Neural progenitor cell (in vitro differentiated cells): ENCODE measurements at places on chromosomes 12 and 14. TPM values are rescaled to one million over a fixed set of nuclear protein-coding genes. Genes with fewer than 3 reads are reported as not detected.

The FAIM2 gene
- total RNA-seq, result 0.39 and 1.2 TPM in 2 replicates

The HCAR1 gene
- 0.06 TPM in 1 of 2 replicates, not detected in the other for total RNA-seq

The TAS2R30 gene
- total RNA-seq, result 7.9 and 13.1 TPM in 2 replicates

The KRT73 gene
- total RNA-seq, result not detected in 2 replicates

- H3K36me3 ChIP-seq, result no peaks in the 10 kb centered on the region
- no peak overlapping the region for H3K4me3 ChIP-seq
- H3K4me1 ChIP-seq, result no peaks in the 10 kb centered on the region
- DNase-seq, result no peak
Observed at GRCh38 chr14:75301666-75302325, 23.2 kb downstream of the FOS start.

DNA sequence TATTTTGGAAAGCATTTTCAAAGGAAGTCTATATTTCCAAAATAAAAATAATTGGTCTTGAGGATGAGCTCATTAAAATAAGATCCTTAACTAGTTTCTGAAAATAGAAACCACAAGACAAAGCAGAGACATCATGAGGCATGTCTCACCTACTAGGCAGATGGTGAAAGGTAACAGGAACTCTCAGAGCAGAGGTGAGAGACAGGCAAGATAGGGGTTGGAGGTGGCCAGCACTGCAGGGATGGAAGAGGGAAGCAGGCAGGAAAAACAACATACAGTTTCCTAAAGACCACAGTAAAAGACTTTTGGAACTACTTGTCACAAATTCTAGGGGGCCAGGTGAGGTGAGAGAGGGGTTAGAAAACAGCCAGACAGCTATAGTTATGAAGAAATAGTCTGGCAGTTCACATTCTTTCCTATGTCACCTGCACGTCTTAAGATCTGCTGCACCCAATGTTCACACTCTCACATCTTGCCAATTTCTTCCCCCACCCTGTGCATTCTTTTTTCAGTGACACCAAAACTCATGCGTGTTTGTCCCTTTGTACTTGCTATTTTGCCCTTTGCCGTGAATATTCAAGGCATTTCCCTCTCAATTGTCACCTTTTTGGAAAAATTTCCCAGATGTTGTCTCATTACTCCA, 341.7 kb upstream of the KITLG start:
- H3K4me1 ChIP-seq, result peaks cover 52% of the 10 kb centered on the region
- H3K36me3 ChIP-seq, result no peaks in the 10 kb centered on the region
- H3K27me3 ChIP-seq, result no peaks in the 10 kb centered on the region

- no peak overlapping the region for H3K4me3 ChIP-seq
- H3K36me3 ChIP-seq, result no peaks in the 10 kb centered on the region
Observed at GRCh38 chr12:89437231-89437630, 84.9 kb upstream of the DUSP6 start.

- no peak overlapping the region for H3K27ac ChIP-seq
- H3K36me3 ChIP-seq, result no peaks in the 10 kb centered on the region
- H3K27me3 ChIP-seq, result no peaks in the 10 kb centered on the region
- DNase-seq, result no peak
- H3K4me3 ChIP-seq, result no peak overlapping the region
- no peaks in the 10 kb centered on the region for H3K4me1 ChIP-seq
Observed at GRCh38 chr12:70543444-70543843, 93.8 kb downstream of the PTPRB start.

- H3K27ac ChIP-seq, result no peak overlapping the region
- H3K4me3 ChIP-seq, result peak overlapping the region; percentile 80
- H3K36me3 ChIP-seq, result no peaks in the 10 kb centered on the region
- DNase-seq, result peak; percentile 73
- H3K27me3 ChIP-seq, result no peaks in the 10 kb centered on the region
Observed at GRCh38 chr12:107092669-107093416, 506 bp downstream of the CRY1 start.
